ENCODE measurements at places on chromosomes 1 and 21.
A peak's percentile ranks its signal among the peaks of the same experiment; 100 is the strongest.

DNA sequence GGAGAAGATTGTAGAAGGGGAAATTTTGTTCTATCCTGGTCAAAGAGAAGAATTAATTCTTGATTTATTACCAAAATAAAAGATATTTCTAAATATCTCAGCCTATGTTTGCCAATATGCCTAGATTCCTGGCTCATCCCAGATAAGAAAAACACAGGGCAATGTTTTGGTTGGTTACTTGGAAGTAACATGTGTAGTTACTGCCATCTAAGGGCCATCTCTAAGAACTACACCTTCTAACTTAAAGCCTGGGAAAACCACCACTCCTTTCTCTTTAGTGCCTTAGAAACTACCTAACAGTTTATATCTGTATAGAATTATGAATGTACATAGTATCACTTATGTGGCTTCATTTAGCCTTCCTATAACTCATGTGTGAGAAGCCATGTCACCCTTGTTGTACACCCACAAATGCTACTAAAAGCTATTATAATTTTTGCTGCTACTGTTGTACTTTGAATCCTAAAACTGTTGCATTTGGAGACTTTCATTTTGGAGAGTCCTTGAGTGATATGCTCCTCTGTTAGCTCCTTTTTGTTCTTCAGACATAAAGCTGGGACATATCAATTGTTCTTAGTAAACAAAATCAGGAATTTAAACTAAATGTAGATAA lies 4.5 kb downstream of the AIM2 start:
- no peak for DNase-seq

- no peak for DNase-seq
Observed at GRCh38 chr21:45019076-45019886, 55.1 kb upstream of the ADARB1 start.

- DNase-seq, result no peak
Observed at GRCh38 chr1:65055747-65056146, 89.4 kb upstream of the JAK1 start.

DNA sequence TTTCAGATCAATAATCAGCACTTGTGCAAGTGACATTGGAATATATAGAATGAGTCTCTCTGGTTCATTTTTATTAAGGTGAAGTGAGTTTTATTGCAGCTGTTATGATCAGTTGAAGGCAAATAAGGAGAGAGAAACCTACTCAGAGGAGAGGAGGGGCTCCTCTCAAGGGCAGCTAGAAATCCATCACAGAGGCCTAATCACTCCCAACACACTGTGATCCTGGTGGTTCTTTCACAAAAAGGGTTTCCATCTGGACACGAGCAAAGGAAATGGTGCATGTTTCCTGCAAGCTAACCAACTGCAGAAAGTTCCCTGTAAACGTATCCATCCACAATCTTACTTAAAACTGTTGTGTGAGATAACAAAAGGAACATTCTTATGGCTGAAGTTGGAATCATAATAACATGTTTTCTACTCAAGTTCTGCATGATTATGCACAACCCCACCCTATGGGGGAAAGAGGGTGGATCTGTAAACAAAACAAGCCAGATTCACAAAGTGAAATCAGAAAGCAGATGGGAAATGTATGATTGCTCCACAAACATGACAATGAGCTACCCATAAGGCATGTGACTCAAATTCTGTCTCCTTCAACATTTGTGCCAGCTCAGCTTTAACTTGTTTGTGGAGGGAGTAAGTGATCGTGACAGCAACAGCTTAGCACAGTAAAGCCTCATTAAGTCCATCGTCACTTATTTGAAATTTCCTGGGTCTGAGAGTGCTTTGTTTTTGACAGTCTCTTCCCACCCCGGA lies 141.2 kb upstream of the ST6GALNAC5 start:
- DNase-seq, result no peak

DNA sequence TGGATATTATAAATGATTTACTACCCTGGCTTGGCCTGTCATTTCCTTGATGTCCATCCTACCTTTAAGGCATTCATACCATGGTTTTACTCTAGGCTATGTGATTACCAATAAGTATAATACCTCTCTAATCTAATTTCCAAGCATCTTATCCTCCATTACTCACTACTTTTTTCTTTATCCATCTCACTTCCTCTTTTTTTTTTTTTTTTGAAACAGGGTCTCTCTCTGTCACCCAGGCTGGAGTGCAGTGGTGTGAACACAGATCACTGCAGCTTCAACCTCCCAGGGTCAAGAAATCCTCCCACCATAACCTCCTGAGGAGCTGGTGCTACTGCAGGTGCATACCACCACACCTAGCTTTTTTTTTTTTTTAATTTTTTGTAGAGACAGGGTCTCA lies 39.9 kb downstream of the INKA2 start:
- DNase-seq, result no peak

GRCh38 chr1:119887427-119887826 lies 8.9 kb downstream of the ADAM30 start:
- no peak for DNase-seq

DNA sequence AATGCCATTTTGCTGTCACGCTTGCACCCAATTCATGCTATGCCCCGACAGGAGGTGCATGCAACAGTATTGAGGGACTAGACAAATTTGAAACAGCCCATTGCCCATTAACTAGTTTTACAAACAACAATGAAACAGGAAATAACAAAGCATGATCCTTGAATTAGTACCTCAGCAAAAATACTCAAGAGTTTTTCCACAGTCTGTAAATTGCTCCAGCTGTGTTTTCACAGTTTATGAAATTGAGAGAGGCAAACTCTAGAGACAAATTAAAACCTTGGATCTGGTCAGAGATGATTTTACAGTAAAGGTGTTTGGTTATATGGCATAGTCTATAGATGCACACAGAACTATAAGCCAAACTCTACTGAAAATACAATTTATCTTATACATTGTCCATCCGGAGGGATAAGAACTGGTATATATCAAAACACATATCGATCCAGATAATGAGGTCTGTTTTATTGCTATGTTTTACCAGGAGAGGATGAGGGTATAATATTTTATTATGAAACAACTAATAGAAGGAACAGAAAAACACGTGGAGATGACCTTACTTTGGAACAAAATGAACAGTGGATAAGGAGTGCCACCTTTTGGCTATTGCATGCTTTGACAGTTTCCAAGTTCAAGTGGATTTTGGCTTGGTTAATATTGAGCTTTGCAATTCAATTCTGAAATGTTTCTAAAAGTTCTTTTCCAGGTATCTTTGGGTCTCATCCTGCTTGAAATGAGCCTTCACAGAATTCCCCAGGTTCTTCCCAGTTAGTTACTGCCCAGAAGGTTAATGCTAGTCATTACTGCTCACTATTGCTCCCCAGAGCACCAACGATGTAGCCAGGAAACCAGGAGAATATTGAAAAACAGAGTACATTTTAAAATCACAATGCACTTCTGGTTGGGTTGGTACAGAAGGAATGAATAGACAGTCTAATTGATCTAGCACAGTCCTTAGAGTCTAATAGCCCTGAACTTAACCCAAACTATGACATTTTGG lies 45.7 kb downstream of the ZC3H11B start:
- no peak for DNase-seq

DNA sequence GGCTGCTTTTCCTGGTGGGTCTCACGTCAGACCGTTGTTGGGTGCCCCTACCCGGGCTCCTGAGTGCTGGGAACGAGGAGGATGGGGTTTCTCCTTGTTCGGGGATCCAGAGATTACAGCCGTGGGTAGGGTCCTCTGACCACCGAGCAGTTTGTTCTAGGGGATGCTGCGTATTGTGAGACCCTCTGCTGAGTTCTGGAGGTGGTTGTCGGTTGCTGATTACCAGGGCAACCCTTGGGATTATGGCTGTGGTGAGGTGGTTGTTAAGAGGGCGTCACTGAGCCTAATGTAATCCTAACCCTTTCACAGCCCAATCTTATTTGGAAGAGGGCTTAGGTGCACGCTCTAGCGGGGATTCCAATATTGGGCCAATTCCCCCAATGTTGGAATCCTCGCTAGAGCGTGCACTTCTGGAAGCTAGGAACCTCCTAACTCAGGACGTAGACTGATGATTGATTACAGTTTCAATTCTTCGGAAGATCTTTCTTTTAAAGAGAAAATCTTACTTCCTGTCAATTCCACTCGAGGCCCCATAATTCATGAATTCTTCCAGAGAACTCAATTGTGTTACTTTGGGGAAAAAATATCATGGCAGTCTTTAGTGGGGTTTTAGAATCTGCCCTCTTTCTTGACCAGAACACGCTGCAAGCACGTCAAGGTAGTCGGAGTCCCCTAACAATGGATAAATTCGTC lies 483 bp downstream of the TCEANC2 start:
- no peak for DNase-seq

- DNase-seq, result peak; percentile 71
Observed at GRCh38 chr1:38028105-38028591, 15.6 kb downstream of the UTP11 start.

DNA sequence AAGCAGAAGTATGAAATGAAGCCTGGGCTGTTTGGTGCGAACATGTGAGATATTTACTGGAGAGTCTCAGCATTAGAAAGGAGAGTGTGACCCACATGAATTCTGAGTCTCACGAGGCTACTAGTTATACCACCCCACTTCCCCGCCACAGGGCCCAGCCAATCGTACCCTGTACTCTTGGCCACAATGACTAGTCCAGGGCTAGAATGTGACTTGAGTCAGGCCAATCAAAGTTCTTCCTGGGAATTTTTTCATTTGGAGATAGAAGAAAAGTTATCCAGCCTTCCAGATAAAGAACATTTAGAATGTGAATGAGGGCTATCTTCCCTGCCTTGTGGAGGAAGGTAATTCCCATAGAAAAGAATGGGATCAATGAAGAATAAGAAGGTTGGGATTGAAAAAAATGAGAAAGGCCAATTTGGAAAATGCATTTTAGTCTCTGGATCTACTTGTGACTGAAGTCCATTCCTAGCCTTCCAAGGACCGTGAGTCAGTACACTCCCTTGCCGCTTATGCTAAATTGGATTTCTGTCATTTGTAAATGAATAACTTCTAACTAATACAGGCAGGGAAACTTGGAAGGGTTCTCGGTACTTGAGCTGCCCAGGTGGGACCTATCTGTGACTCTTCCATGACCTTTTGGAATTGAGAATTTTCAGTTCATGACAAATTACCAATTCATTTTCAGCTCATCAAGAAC lies 12.3 kb upstream of the RIMKLA start:
- DNase-seq, result no peak

- no peak for DNase-seq
Observed at GRCh38 chr1:19467199-19468187, 17.8 kb downstream of the CAPZB start.

DNA sequence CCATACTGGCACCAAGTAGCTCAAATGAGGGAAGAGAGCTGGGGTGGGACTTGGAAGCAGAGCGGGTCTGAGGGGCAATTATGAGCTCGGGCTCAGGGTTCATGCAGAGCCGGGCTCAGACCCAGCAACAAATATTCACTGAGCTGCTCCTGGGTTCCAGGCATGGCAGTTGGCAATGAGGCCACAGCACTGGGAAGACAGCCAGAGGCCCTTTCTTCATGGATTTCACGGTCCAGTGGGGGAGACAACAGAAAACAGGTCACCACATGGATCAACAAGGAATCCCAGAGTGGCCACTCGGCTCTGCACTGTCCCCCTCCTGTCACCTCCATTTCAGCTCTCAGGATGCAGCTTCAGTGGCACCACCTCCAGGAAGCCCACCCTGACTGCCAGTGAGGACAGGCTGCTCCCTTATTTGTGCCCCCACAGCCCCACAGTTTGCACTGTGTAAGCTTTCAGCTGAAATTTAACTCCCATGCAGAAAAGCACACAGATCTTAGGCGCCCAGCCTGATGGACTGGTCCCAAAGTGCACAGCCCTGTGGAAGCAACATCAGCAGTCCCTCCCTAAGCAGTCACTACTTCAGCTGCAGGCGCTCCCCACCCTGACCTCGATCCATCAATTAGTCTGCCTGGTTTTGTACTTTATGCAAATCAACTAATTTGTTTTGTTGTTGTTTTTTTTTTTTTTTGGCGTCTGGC lies 22.4 kb downstream of the ARHGEF19 start:
- no peak for DNase-seq

- no peak for DNase-seq
Observed at GRCh38 chr1:33878392-33878791, 14.5 kb downstream of the HMGB4 start.

- no peak for DNase-seq
Observed at GRCh38 chr1:153541641-153542590, 1.2 kb upstream of the S100A5 start.

DNA sequence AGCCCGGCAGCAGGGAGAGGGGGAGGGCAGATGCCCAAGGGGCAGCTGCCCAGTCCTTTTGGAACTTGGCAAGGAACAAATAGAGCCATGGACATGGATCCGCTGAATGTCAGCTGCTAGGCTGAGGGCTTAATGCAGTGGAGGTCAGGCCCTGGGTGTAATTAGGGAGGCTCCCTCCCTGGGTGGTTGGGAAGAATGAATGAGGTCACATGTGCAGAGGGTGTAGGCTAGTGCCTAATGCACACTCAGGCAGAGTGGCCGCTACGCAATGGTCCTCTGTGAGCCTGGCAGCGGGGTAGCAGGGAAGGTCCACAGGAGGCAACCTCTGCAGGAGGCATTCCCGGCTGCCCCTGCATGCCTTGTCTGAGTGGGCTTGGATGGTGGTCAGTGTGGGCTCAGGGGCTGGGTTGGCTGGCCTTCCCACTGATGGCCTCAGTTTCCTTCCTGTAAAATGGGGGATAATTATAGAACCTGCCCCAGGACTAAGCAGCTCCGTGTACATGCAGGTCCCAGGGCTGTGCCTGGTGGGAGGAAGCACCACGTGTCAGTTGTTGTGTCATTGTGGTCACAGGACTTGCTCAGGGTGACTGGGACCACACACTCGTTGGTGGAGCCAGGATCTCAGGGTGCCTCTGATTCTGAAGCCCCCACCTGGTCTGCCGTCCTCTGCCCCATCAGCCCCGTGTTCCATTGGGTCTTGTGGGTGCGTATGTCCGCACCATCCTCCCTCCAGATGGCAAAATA lies 81.6 kb upstream of the ACTL8 start:
- no peak for DNase-seq

- DNase-seq, result no peak
Observed at GRCh38 chr1:114104949-114105348, 48.7 kb downstream of the SYT6 start.

- no peak for DNase-seq
Observed at GRCh38 chr1:222081859-222082258, 340.0 kb upstream of the DUSP10 start.

- no peak for DNase-seq
Observed at GRCh38 chr1:87170931-87171598, 157.6 kb upstream of the LMO4 start.

DNA sequence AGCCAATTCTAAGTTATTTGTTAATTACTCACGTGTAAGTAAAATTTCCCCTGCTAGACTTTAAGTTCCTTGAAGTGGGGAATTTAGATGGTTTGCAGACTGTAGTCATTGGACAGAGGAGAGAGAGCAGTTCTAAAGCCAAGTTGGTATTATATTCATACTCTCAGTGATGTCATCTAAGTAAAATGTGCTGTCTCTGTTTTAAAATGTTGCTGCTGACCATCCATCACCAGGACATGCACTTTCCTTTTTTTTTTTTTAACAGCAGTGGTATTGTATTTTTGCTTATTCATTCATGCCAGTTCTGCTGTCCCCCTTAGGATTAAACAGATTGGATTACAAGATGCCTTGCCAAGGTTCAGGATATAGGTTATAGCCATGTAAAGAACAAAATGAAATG lies 2.3 kb downstream of the TTLL7 start:
- no peak for DNase-seq
